Stimulated activated CD8-positive, alpha-beta memory T cell treated with anti-CD3 and anti-CD28 coated beads, Interleukin-7, amount 100 ng/mL, for 24 hours (primary cell): ENCODE measurements at places on chromosomes 16 and 17.

- DNase-seq: no peak
These were observed 23.0 kb downstream of the PPM1D start for GRCh38 chr17:60622961-60623360.

DNA sequence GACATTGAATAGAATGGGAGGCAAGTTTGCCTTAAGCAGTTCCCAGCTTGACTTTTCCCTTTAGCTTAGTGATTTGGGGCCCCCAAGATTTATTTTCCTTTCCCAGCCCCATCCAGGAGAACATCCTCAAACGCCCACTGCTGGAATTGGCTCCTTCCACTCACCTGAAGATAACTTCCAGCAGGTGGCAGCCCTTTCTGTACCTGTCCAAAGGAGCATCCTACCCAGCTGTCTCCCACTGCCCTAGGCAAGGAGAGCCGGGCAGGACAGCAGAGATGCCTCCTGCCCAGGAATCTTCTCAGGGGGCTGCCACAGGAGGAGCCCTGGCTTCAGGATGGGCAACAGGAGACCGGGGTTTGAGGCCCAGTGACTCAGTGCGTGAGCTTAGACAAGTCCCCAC, 6.4 kb downstream of the CACNG5 start:
- DNase-seq: no peak

- no peak for DNase-seq
These were observed 639.3 kb downstream of the KCNJ2 start for GRCh38 chr17:70808596-70808995.

DNA sequence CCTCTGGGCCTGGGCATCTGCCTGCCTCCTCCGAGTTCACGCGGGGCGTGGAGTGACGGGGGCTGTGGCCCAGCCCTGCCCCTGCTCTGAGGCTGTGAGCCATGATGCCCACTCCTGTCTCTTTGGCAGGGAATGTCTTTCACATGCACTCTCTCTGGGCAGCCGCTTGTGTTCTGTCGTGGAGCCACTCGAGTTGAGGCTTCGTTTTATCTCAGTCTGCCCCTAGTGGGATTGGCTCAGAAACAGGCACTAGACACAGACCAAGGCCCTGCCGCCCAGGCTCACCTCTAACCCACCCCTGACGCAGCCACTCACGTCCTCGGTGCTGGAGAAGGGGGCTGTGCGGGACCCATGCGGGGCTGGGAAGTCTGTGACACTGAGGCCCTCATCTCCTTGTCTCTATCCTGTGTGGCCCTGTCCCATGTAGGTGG, 67.5 kb upstream of the KCTD5 start:
- no peak for DNase-seq

DNA sequence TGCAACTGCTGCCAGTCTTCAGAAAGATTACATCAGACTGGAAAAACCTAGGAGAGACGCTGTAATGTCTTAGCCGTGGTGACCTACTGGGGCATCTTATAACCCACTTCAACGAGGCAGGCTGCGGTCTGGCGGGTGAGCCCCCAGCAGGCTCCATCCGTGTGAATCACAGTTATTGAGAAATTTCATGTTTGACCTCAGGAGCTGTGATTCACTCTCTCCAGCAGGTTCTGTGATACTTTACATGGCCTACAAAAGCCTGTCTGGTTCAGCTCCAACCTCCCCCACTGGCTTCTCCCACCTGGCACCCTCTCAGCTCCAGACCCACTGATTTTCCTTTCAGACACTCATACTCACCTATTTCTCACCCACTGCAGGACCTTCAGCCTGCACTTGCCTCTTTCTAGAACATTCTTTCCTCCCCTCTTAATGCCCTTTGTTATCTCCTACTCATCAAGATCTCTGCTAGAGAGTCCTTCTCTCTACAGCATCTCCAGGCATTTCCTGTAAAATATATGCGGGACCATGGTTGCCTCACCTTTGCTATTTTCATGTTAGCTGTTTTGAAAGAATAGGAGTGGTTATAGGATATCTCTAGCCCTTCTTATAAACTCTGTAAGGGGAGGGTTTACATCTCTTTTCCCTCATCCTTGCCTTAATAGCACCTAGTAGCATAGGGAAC, 227.9 kb downstream of the MAF start:
- no peak for DNase-seq

- no peak for DNase-seq
These were observed 31.9 kb downstream of the CMC2 start for GRCh38 chr16:80974649-80975376.
